ENCODE measurements at places on chromosomes 4 and X.

- DNase-seq = no peak
These were observed 325.5 kb downstream of the BCOR start for GRCh38 chrX:39772057-39772832.

GRCh38 chr4:8047837-8048678 lies 108.4 kb upstream of the AFAP1 start:
- no peak for DNase-seq

DNA sequence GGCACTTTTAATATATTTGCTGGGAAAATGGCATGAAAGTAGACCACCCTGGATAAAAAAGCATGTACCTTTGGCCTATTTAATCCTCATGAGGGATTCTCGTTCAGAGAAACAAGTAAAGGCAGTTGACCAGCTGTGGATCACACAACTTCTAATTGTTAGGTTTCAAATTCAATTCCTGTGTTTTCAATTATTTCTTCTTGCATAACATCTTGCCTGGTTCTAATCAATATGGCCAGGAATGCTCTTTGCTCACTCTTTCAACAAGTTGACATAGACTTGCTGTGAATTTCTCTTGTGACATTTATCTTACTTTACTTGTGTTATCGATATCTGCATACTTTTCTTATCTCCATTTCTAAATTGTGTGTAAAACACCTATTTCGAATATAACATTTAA lies 211.8 kb downstream of the SLC7A11 start:
- DNase-seq = no peak

- DNase-seq = no peak
These were observed 200.9 kb upstream of the PPP1R2C start for GRCh38 chrX:42978655-42979379.

DNA sequence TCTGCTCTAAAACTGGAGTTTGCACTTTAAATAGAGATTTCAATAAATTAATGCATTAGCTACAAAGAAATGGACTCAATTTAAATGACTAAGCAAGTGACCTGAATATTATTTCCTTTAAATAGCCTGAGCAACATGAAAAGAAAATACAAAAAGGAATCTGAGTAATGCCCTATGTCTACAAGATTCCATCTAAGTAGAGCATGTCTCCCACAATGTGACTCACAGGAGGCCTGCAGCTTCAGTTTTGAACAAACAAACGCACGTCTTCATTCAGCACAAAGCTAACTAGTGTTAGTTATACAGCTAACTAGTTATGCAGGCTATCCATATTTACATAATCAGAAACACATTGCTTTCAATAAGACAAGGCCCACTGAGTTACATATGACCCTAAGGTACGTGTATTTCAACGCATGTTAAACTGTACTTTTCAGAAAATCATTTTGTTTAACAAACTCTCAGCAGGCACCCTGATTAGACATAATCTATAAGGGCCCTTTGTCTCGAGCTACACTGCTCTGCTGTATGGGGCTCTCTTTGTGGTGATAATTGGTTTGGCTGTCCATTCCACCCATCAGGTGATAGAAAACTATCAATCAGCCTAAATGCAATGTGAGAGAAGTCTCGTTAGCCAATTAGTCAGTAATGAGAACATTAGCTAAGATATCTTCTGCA lies 116.5 kb downstream of the MAML3 start:
- peak; percentile 84 for DNase-seq

DNA sequence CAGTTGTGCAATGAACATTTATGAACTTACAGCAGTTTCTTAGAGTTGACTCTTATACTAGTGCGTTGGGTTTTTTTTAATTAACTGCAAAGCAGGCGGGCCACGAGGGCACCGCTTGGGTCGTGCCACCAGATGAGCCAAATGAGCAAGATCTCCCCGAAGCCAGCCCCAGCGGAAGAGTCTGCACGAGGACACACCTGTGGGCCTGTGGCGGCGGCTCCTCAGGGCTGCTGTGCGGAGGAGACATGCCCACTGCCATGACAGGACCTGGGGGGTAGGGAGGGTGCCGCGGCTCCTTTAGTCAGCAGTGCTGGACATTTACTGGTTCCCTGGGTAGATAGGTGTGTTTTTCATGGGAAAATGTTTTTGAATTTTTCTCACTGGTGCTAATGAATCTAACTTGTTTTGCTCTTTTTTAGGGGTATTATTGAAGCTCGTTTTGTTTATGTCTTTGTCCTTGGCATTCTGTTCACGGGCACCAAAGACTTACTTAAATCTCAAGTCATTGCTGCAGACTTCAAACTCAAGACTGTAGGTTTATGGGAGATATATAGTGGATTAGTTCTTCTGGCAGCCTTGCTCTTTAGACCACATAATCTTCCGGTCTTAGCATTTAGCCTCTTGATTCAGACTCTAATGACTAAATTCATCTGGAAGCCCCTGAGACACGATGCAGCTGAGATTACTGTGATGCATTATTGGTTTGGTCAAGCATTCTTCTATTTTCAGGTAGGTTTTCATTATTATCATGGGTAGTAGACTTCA lies 31.2 kb downstream of the PIGG start:
- no peak for DNase-seq

DNA sequence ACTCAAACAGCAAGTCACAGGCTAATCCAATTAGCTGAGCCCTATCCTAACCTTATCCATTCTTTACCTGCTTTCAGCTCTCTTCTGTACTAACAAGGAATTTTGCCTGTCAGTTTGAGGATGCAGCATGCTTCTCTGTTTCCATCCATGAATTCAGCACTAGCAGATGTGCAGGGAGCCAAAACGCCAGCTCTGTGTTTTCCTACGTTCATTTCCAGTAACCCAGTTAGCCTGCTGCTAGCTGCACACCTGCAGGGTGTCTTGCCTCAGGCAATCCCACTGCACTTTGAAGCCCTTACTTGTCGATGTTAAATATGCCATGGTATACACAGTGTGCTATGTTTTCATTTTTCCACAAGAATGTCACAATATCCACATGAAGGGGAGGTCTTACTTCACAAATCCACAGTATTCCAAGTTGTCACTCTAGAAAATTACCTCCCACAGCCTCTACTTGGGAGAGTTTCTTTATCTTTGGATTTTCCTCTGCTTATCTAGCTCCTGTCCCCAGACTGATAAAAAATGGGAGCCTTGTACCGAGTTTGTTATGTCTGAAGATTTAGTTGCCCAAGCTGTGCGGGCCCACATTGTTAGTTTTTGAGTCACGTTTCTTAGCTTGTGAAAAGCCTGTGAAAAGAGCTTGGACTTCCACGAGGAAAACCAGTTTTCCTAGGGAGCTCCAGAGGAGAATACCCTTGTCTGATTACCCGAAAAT lies 127.6 kb upstream of the HHIP start:
- peak; percentile 61 for DNase-seq

GRCh38 chrX:154593201-154593600 lies 8.3 kb downstream of the CTAG1A start:
- DNase-seq = no peak

DNA sequence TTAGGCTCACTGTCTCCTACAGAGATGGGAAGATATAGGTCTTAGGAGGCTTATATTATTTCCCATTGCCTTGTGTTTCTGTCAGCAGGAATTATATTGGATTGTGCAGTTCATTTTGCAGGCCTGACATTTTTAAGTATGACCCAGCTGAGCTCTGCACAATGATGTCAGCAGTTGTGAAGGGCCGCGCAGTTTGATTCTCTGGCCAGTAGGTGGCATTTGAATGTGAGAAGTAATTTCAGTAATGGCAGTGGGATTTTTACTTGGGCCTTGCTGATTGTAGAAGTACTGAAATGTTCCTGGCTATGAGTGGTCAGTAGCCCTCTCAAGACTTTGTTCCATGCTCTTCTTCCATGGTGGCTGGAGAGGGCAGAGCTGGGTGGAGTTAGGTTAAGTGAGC lies 247.2 kb upstream of the MTMR8 start:
- DNase-seq = no peak

DNA sequence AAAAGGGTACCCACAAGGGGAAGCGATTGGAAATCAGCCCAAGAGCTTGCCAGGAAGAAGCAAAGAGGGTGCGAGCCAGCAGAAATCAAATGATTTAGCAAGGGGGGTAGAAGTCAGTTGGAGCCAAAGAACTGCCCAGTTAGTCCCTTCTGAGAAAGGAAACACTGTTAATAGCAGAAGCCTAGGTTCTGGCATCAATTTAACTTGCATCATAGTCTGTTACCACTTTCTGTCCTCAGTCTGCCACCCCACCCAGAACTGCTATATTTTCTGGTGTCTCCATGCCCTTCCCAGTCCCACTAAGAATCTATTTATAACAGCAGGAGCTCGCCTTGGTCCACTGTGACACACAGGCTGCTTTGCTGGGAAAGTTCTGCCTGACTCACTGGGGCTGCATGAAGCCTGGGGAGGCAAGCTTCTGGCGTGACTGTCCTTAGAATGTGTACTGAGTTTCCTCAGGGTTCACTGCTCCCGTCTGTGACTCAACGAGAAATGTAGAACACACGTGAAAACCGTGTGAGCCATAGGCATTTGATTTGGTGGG lies 157.8 kb upstream of the TTC29 start:
- peak; percentile 96 for DNase-seq

- DNase-seq = no peak
These were observed 295.0 kb downstream of the CENPC start for GRCh38 chr4:67250131-67250896.

- no peak for DNase-seq
These were observed 25.9 kb upstream of the PASD1 start for GRCh38 chrX:151537572-151537971.

DNA sequence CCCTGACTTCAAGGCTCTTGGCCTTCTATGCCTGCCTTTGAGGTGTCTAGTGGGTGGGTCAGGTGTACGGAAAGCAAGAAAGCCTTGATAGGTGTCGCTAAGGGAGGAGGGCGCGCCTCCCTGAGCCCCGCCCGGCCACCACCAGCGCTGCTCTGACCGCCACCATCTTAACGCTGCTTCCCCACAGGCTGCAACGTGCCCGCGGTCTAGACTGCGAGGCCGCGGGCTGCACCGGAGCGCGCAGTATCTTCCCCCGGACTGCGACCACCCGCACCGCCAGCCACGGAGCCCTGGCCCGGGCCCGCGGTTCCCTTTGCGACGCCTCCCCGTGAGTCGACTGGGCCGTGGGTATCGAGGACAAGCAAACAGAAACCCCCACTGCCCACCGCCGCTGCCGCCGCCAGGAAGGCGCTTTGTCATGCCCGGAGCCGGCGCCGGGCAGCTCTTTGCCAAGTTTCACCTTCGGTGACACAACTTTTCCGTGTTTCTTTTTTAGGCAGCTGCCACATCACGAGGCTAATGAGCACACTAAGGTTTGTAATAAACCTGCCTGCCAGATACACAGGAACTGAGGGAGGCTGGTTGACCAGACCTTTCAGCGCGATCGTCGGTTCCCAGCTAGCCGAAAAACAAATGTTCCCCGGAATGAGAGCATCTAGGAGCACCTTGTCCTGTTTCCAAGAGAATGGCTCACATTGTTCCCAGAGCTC lies 335.8 kb upstream of the F9 start:
- no peak for DNase-seq

DNA sequence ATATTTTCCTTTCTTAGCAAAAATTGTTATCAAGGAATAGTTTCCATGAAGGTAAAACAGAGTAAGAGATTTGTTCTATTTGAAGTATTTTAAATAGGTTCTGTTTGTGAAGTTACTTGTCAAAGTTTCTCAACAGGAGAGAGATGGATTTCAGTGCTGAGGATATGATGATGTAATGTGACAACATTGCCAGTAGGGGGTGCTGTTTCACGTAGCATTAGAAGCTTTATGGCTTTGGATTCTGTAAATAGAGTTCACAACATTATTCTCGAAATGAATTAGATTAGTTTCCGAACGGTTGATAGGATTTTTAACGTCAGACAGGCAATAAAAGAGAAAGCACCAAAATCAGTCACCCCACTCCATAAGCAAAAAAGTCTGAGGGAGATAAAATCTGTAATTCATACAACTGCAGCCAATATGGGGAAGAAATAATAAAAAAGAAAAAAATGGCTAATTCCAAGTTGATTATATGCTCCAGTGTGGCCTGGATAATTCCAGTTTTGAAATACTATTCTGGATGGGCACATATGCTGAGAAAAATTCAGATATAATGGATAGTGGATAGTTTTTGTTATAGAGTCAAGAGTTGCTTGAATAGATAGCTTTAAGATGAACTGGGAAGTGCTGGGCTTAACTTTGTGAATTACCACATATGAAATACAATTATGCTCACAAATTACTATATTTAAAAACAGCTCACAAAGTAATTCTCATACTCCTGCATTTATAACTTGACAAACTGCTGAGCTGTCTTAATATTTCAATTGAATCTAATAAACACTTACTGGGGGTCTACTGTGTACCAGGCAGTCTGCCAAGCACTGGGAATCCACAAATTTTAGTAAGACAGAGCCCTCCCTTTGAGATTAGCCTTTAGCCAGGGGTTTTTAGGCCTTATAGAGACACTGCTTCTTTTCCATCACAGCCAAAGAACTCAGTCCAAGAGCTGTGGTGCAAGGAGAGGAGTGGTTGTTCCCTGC lies 109.1 kb downstream of the GPAT3 start:
- DNase-seq = peak; percentile 82

GRCh38 chrX:13761606-13762414 lies 27.3 kb downstream of the OFD1 start:
- DNase-seq = peak; percentile 16

- DNase-seq = no peak
These were observed 498.2 kb downstream of the KCNIP4 start for GRCh38 chr4:21450331-21450730.

- peak; percentile 35 for DNase-seq
These were observed 24.2 kb upstream of the RASL11B start for GRCh38 chr4:52837716-52838558.

GRCh38 chr4:188437535-188437934 lies 298.3 kb downstream of the TRIML1 start:
- DNase-seq = no peak

GRCh38 chrX:27598312-27598711 lies 8.2 kb downstream of the DCAF8L2 start:
- DNase-seq = peak; percentile 94

DNA sequence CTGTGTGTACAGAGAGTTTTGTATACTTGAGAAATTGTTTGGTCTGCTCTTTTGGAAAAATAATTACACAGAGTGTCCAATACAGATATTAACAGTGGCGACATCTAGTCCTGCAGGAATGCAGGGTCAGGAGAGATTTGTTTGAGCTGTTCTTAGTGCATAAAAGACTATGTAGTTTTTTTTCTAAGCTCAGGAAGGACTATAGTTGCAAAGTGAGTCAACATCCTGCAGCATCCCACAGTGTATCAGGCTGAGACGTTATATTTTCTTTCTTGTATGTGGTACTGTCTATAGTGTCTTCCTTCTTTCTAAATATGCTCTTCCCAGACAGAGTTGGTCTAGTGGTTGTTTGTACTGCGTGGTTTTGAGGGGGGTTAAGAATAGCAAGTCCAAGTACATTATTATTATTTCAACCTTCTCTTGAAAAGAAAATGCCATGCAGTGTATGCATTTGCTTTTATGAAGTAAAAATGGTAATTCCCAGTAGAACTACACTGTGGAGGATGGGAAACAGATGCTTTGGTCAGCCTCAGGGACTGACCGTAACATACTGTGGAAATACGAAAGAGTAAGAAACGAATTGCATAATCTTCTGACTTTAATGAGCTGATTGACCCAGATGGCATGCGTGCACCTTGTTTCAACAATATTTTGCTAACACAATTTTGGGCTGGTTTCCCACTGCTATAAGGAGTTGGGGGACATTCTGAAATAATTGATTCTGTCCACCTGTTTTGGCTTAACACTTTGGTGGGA lies 67.4 kb downstream of the DMP1 start:
- DNase-seq = no peak
